ENCODE measurements at places on chromosomes 3 and 15.

DNA sequence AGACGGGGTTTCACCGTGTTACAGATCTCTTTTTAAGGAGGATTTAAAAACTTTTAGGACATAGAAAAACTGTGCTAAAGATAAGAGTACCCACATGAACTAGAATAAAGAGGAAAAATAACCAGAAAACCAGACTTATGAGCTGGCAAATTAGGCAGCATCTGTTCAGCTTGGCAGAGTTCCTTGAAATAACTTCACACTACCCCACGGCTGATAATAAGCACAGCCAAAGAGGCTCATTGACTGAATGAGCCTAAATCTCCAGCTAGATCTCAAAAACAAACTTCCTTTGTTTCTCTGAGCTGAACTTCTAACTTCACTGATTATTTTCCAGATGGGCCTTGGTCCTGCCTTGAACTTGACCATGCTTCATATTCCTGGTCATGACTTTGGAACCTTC is 26.7 kb upstream of the PIK3R4 start:
- no peak for DNase-seq

DNA sequence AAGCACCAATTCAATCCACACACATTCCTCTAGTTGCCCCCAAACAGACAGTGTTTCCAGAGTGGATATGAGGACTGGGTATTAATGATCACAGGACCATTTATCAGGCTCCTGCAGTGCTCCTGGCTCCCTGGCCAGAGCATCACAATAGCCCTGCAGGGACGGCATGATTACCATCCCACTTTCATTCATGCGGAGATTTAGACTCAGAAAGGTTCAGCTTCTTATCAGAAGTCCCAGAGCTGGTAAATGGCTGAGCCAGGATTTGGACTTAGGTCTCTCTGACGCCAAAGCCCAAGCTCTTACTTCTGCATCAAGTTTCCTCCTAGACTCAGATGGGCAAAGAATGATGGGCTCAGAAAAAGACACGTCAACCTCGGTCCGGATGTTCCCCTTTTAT is 2.9 kb upstream of the EPHB3 start:
- DNase-seq = no peak

- no peak for DNase-seq
Observed at GRCh38 chr15:84772031-84772430, 23.6 kb downstream of the ZNF592 start.

DNA sequence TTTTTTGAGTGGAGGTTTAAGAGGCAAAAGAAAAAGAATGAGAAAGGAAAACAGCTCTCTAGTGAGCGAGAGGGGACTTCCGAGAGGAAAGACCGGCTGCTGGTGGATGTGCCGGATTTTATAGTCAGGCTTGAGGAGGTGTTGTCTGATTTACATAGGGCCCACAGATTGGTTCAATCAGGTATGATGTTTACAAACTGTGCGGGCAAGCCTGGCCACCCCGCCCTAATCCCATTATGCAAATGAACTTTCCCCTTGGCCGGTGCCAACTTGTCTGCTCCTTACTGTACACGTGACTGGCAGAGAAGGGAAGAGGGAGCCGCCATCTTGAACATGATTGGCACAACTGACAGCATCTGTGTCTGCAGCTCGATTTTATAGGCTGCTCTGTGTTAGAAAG is 44.7 kb downstream of the FAM43A start:
- no peak for DNase-seq

DNA sequence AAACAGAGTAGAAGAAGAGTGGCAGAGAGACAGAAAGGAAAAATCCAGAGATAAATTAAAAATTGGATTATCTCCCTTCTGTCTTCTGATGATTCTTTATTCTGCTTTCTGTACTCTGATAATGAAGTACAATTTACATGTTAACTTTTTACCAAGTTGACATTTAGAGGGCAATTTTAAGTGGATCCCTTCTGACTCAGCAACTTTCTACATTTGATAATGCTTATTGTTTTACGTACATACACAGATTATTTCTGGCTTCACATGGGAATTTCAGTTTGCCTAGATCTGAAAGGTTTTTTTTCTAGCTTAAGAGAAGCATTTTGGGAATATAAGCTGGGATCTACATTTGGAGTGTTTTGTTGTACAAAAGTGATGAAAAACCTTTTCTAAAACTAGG is 491.3 kb downstream of the OTOL1 start:
- no peak for DNase-seq

GRCh38 chr3:88440701-88441100 is 290.9 kb downstream of the C3orf38 start:
- DNase-seq = no peak

DNA sequence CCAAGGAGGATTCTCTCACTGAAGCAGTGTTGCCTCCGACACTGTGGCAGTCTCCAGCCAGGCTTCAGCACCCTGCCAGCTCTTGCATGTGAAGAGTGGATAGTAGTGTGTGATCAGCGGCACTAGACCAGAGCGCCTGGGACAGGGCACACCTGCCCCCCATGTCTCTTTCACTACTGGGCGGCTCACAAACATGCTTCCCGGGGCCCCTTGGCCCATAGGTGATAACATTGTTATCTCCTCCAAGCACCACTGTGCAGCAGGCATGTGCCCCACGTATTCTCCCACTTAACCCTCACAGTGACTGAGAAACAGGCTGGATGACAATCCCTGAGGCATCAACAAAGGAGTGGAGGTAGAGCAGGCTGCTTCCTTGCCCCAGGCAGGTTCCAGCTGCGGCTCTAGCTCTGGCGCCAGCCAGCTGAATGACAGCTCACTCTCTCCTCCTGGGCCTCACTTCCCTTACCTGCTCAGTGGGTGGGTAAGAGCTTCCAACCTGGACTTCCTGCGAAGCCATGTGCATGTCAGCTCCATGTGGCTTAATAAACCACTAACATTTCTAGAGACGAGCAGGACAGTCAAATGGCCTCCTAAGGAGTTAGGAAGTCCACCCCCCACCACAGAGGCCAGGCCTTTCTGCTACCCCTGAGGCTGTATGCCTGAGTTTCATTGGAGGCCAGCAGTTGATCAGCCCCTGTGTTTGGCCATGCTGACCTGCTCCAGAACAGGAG is 37.8 kb downstream of the KLF13 start:
- no peak for DNase-seq

DNA sequence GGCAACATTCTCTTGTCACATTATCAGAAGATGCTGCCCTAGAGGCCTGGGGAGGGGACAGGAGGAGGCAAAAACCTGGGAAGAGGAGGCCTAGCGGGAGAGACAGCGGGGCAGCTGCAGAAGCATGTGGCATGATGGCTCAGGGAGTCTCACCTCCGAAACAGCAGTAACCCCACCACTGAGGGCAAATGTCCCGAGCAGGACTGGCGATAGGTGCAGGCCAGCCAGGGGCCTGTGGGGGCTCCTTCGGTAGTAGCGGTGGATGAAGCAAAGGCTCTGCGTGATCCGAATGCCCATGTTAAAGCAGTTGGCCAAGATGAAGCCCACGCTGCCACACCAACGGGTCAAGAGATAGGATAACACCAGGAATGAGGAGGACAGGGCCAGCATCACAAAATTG is 38.0 kb downstream of the RFT1 start:
- DNase-seq = no peak
